ENCODE measurements at places on chromosomes 4 and X.

GRCh38 chrX:133796282-133796681 lies 189.1 kb downstream of the GPC3 start:
- DNase-seq = no peak

GRCh38 chr4:22474636-22475310 lies 41.1 kb downstream of the ADGRA3 start:
- DNase-seq = no peak

DNA sequence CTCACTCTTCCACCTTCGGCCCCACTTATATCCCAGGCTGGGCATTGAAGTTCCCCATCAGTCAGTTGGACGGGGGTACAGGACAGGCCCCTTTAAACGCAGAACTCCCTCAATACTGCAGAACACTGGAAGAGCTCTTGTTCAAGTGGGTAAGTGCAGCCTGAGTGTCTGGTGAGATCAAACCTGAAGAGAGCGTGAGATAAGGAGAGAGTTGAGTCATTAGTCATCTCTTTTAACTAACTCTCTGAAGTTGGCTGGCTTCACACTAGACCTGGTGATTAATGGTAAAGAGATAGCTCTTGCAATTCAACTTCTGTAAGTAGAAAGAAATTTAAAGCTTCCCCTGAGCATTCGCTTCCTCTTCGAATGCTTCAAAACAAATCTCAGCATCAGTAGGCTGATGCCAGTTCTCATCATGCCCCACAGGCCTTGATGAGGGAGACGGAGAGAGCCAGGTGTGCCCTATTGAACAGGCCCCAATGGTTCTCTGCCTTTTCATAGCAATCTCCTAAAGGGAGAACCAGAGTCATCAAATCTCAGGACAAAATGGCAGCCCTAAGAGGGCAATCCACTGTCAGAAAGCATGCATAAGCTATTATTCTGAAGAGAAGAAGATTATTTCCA lies 41.0 kb upstream of the JADE1 start:
- no peak for DNase-seq

- no peak for DNase-seq
Observed at GRCh38 chr4:184548316-184548647, 73.9 kb upstream of the IRF2 start.

DNA sequence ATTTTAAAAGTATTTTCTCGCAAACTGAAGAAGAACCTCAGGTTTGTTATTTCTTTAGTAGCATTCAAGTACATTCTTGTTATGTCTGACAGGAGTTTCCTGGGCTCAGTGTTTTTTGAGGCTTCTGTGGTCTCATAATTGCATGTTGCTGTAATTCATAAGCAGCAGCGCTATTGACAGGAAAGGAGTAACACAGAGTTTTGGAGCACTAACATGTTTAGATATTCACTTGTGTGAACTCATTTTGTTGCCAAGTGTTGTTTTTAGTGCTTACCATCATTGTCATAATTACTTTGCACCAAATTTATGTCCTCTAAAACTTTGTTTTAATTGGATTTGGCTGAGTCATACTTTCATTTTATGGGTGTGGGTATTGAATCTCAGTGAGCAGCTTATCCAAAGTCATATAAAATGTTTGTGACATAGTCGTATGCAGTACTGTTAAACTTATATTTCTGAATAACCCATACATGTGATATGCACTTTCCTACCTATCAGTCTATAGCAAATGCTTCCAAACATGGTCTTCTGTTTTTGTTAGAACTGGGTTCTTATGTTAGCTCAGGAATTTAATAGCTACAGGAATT lies 358.7 kb upstream of the CTSO start:
- no peak for DNase-seq

GRCh38 chr4:124181039-124181438 lies 531.5 kb downstream of the ANKRD50 start:
- no peak for DNase-seq

GRCh38 chr4:120922381-120923206 lies at the start of gene PRDM5:
PRDM5 (minus strand) TSS chr4:120922726; CDS start chr4:120922608, 118 bp downstream.
- DNase-seq = no peak

GRCh38 chrX:94752434-94753169 lies 1078.6 kb downstream of the FAM133A start:
- DNase-seq = no peak

DNA sequence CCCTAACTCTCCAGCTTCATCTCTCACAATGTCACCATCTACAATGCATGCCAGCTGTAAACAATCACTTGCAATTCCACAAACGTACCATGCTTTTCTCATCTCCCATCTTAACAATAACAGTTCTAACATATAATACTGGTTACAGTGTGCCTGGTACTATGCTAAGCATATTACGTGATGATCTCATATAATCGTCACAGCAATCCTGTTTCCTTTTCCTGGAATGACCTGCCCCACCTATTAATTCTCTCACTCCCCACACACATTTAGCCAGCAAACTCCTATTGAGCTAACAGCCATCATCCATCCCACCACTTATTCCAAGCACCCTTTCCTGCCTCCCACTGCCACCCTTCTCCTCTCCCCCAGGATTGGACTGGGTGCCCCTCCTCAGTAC lies 7.9 kb downstream of the JCHAIN start:
- DNase-seq = no peak

- DNase-seq = no peak
Observed at GRCh38 chr4:105933083-105933482, 37.8 kb downstream of the NPNT start.

GRCh38 chr4:41507291-41507947 lies 30.5 kb upstream of the LIMCH1 start:
- DNase-seq = no peak

DNA sequence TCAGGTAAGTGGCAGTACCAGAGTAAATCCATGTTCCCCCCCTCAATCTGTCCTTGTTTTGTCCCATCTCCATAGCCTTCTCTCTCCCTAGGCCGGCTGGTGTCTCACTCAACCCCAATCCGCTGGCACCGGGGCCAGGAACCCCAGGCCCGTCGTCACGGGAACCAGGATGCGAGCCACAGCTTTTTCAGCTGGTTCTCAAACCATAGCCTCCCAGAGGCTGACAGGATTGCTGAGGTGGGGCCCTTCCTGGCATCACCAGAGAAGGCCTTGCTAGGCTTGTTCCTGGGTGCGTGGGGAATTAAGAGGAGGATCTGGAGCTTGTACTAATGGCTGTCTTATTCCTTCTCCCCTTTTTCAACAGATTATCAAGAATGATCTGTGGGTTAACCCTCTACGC lies 2.7 kb downstream of the TSPYL2 start:
- no peak for DNase-seq

GRCh38 chr4:185721190-185722028 lies 90.6 kb downstream of the SORBS2 start:
- DNase-seq = no peak

DNA sequence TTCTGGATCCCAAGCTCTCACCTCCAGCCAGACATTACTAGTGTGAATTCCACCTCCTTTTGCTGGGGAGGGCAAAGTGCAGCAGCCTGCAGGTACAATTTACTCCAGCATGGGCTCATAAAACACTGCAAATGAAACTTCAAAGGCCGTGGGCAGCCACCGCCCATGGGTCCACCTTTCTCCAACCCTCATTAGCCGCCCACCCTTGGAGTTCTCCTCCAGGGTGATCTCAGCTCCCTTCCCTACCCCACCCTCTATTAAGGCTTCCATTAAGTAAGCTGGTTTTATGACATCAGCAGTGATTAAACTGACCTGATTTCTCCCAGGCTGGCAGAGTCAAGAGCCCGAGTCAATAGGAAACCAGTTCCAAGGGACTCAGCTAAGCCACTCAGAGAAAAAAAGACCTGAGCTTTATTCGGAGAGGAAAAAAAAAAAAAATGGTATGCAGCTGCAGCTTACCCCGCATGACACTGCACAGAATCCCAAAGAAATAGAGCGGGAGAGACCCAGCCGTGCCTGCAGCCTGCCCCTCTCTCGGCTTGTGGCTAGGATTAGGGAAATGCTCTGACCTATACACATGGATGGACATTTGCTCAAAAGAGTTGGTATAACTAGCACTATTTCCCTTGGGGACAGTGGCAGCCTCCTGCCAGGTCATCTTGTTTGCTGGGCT lies 319.6 kb downstream of the PTTG2 start:
- no peak for DNase-seq

- DNase-seq = no peak
Observed at GRCh38 chrX:117053260-117053659, 590.5 kb upstream of the CT83 start.

Data from T follicular helper cell (primary cell).